Effector memory CD4-positive, alpha-beta T cell (primary cell): ENCODE measurements at places on chromosomes 5 and 9.

GRCh38 chr9:90857091-90857490, 55.5 kb downstream of the SYK start:
- DNase-seq = no peak

DNA sequence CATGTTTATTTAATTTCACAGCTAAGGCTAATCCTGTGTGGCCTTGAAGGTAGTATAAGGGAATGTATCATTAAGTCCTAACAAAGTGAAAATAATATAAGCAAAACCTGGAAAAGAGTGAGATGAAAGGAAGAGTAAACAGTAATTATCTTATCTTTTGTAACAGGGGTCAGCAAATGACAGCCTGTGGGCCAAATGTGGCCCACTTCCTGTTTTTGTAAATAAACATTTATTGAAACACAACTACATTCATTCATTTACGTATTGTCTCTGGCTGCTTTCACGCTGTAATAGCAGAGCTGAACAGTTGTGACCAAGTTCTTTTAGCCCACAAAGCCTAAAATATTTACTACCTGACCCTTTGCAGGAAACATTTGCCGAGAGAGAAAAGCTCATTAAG, 78.4 kb upstream of the HTR4 start:
- DNase-seq = no peak

GRCh38 chr9:19631181-19631580, 157.7 kb downstream of the SLC24A2 start:
- DNase-seq = no peak

DNA sequence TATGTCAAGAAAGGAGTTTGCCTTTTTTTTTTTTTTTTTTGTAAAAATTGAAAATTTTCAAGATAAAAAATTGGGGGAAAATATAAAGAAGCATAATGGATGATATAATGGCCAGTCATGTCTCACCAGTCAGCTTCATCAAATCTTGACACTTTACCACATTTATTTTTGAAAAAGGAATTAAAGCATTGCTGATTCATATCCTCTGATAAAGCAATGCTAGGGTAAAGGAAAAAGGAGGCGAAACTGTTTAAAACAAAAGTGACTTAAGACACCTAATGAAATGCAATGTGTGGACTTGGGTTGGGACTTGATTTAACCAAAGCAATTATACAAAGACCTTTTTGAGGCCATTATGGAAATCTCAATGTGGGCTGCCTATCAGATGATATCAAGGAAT, 208.5 kb downstream of the ARHGAP26 start:
- DNase-seq = no peak

- no peak for DNase-seq
Observed at GRCh38 chr5:150489360-150490295, 18.3 kb upstream of the NDST1 start.

DNA sequence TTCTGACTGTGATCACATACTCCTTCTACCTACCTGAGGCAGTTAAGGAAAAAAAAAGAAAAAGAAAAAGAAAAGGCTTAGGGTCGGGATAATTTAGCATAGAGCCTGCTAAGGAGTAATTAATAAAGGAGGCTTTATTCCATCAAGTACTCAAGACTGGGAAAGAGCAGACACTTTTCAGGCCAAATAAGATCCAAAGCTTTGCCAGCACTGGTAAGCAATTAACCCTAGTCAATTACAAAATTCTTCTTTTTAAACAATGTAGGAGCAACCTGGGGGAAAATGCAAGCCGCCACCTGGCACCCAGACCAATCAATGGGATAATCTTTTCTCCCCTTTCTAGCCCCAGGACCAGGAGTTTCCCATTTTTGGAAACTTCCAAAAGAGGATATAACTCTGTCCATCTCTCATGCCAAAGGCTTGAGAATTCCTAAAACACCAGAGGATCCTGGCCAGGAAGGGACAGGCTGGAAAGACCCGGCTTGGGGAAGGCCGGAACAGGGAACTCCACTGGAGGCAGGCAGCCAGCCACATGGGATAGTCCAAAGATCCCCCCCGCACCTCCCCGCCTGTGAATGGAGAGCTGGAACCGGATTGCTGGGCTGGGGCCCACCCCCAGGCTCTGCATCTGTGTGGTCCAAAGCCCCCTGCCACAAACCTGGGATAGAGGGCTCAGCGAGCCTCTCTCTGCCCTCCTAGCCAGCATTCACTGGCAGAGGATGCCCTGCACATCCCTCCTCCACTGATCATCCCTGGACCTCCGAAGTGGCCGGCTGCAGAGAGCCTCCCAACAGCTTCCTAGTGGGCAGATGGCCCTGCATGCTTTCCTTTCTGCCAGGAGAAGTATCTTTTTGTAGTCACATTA, 117.8 kb downstream of the ZNF354C start:
- no peak for DNase-seq

GRCh38 chr9:136849960-136850865, 1.0 kb downstream of the PHPT1 start:
- no peak for DNase-seq

DNA sequence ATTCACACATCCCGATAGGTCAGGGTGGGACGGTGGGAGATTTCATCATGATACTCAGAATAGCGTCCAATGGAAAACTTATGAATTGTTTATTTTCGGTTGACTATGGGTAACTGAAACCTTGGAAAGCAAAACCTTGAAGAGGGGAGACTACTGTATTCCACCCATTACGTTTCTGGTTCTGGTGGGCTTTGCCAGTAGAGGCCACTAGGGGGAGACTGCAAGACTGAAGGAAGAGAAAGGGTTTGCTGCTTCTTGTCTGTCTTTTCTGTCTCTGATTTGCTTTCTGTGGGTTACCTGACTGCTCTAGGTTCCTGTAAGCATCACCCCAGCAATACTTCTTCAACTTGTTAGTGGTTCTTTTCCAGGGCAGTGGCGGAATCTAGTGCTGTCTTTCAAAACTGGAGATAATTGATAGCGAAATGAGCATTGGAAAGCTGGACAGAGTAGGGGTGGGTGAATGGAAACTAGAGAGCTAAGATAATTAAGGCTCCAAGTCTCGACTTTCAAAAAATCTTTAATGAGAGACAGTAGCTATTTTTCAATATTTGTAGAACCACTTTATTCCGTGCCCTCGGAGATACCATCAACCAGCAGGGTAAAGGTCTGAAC, 27.0 kb downstream of the GRIN3A start:
- DNase-seq = no peak

DNA sequence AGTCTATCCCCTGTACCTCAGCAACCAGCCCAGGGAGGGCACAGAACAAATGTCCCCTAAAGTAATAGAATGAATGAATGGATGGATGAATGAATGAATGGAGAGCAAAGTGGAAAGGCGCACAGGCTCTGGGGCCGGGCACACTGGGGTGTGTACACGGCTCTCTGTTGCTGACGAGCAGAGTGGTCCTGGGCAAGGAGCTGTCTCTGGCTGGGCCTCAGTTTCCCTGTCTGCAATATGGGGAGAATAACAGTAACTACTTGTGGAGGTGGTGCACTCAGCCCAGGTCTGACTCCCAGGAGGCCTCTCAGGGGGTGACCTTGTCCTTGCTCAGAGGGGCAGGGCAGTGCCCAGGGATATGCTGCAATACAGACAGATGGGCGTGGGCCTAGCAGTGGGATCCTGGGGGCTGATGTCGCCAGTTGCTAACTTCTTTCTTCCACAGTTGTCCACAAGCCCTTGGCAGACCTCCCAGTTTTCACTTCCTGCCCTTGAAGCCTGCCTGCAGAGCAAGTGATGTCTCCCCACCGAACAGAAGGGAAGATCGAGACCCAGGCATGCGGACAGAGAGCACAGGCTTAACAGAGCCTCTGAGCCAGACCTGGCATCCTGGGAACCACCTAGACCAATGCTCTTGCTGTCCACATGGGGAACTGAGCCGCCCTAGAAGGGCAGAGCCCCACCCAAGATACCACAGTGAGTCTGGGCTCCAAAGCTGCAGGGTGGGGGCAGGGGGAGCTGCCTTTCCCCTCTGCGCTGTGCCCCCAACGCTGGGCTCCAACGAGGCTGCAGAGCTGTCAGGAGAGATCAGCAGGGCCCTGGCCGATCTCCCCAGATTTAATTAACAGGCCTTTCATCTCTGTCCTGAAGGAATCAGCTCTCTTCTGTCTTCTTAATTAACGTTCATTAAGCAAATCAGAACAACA, 13.6 kb upstream of the LAMC3 start:
- DNase-seq = no peak

- no peak for DNase-seq
Observed at GRCh38 chr5:177146891-177147638, 13.5 kb downstream of the NSD1 start.

DNA sequence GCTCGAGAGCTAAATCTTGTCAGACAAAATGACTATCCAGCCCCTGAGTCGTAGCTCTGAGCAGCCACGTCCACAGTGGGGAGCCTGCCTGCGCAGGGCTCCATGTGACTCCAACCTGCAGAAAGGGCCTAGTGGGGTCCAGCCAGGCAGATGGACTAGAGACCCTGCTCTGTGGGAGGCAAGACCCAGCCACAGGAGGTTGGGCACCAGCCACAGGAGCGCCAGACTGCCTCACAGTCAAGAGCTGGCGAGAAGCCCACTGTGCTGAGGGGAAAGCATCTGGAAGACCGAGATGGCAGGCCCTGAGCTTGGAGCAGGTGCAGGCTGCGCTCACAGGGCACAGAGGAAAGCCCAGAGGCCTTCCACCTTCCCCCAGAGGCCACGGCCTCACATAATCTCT, 61.4 kb downstream of the C5orf15 start:
- DNase-seq = no peak

- DNase-seq = no peak
Observed at GRCh38 chr5:113047733-113048652, 71.4 kb downstream of the DCP2 start.

GRCh38 chr5:74810915-74811314, 43.9 kb downstream of the NSA2 start:
- no peak for DNase-seq

DNA sequence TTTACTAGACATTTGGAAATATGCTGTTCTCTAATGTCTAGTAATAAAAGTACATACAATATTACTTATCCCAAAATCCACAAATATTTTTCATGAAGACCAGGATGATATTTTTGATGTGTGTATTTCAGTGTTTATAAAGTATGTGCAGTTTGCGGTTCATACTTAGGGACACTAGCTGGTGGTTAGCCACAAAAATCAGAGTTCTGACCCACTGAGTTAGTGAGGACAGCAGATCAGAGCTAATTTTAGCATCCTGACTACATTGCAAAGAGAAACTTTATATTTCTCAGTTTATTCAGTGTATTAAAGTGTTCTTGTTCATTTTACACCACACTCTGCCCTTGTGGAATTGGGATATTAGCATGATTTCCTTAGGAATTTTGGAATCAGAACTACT, 655.3 kb downstream of the HTR1A start:
- DNase-seq = no peak

DNA sequence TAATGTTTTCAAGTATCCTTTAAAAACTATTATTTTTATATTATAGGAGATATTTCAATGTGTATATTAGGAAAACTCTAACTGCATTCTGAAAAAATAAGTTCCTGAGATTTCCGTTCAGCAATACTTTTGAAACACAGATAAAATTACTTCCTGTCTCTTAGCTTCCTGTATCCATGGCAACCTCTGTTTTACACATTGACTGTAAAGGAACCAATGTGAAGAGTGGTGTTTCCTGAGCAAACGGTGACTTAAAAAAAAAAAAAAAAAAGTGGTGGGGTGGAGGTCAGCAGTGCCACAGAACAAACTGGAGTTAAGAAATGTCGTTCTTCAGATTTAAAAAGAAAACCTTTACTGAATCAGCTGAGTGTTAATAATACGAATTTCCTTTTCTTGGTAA, at the start of gene LRRC70:
TSS of gene LRRC70 (plus strand) at position 280 of the 400 bp plus-strand sequence. CDS start 620 bp downstream, outside the sequence.
- no peak for DNase-seq

DNA sequence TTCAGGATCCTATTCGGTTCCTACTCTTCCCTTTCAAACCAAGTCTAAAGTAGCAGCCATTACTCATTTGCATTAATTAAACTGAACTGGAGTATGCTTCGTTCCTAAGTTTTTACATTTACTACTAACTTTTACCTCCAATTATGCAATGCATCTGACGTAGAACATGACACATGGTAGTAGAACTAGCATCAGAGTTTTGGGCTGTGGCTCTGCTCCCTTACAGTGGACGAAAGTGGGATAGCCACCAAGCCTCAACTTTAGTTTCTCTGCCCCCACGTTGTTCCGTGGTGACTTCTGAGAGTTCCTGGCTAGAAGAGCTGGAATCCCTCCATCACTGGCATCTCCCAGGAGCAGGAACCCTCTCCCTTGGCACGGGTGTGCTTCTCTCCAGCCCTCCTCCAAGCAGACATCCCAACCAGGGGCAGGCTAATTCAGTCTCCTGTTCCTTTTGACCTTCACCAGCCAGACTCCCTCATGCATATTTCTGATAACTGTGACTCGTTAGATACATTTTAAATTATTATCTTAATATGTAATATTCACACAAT, 2.9 kb downstream of the IFNE start:
- DNase-seq = no peak

- DNase-seq = no peak
Observed at GRCh38 chr5:36796155-36796554, 80.4 kb upstream of the NIPBL start.

DNA sequence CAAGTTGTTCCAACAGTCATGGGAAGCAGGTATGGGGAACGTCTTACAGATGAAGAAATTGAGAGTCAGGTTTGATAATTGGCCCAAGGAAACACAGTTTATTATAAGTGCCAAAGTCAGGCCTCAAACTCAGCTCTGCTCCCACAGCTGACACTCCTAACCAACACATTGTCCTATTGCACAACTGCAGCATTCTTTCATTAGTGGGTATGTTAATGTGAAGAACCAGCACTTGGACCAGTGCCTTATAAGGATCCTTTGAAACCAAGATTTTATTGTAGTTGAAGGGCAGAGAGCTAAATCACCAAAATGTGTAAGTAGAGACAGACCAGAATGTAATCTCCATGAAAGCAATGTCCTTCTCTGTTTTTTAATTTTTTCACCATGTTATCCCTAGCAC, 56.1 kb downstream of the GRIA1 start:
- DNase-seq = no peak

DNA sequence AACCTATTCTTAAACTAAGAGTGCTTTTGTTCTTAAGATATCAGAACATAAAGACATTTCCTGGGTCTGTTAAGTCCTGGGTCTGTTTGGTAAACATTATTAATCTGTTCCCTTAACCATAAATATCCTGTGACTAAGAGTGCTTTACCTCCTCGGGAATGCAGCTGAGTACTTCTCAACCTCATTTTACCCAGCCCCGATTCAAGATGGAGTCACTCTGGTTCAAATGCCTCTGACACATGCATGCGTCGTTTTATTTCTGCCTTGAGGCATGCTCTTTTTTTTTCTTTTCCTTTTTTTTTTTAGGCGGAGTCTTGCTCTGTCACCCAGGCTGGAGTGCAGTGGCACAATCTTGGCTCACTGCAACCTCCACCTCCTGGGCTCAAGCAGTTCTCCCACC, 39.8 kb upstream of the FBXL17 start:
- no peak for DNase-seq

DNA sequence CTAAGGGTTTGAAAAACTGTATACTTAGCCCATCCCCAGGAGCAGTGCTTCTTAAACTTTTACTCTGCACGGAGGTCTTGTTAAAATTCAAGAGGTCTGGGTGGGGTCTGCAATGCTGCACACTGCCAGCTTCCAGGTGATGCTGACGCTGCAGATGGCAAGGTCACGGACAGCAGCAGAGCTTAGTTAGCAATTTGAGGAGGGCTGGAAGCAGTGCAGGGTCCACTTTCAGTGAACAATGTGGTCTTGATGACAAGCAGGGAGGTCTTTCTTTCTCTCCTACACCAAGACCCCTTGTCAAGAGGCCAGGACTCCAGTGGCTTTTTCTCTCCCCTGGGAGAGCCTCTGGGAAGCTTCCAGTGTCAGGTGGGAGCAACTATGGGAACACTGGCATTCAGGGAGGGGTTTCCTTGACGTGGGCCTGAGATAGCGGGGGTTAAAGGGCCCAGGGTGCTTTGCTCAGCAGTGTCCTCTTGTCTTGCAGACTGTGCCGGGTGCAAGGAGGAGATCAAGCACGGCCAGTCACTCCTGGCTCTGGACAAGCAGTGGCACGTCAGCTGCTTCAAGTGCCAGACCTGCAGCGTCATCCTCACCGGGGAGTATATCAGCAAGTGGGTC, 65.0 kb upstream of the AFAP1L1 start:
- no peak for DNase-seq
